ENCODE measurements at places on chromosomes 5 and 9.
A peak's percentile ranks its signal among the peaks of the same experiment; 100 is the strongest.

DNA sequence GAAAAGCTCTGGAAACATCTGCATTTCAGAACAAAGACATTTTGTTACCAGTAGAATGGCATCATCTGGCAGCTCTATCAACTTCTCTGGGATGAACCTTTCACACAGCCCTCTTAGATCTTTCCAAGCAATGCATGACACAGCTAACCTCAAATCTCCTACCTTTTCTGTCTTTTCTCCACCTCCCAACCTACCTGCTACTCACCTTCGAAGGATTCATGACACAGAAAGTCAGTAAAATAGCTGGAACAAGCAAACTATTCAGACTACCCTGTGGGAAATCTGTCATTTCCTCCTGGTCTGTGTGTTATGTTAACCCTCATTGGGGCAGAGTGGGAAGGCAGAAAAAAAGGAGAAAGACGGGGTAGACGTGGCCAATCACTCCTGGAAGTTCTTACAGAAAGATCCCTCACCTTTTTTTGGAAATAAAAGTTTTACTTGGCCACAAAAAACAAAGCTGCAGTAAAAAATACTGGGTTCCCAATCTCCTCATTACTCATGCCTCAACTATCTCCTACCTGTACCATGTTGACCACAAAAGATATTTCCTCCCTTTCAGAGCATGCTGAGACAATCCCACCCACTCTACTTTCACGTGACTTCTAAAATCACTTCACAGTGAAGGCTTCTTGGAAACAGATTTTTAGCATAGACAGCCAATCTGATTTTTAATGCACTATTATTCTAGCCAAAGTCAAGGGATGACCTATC, 362.1 kb upstream of the RFX3 start:
- DNase-seq: no peak

DNA sequence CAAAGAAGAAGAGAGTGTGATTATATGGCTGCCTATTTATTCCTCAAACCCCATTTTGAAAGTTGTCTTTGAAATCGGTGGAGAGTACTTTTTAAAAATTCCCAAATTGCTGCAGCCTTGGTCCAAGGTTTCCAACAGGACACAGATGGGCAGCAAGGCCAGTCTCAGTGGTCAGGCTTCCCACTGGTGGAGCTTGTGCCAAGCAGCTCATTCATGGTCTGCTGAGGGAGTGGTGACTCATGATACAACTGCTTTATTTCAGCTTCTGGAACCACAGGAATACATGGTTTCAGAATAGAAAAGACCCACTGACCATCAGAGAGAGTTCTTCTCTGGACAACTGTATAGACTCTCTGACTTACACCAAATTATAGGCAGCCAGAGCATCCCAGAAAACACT, 673.1 kb upstream of the KLF4 start:
- DNase-seq: peak; percentile 90

GRCh38 chr5:112907166-112907631, 14.8 kb downstream of the REEP5 start:
- no peak for DNase-seq

DNA sequence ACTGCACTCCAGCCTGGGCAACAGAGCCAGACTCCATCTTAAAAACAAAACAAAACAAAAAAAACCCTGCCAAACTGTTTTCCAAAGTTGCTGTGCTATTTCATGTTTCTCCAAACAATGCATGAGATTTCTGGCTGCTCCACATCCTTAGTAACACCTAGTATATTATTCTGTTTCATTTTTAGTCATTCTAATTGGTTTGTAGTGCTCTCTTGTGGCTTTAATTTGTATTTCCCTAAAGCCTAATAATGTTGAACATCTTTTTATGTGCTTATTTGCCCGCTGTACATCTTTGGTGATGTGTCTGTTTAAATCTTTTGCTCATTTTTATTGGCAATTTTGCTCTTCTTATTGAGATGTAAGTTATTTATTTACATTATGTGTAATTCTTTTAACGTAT, 18.4 kb upstream of the TTC1 start:
- DNase-seq: peak; percentile 35

DNA sequence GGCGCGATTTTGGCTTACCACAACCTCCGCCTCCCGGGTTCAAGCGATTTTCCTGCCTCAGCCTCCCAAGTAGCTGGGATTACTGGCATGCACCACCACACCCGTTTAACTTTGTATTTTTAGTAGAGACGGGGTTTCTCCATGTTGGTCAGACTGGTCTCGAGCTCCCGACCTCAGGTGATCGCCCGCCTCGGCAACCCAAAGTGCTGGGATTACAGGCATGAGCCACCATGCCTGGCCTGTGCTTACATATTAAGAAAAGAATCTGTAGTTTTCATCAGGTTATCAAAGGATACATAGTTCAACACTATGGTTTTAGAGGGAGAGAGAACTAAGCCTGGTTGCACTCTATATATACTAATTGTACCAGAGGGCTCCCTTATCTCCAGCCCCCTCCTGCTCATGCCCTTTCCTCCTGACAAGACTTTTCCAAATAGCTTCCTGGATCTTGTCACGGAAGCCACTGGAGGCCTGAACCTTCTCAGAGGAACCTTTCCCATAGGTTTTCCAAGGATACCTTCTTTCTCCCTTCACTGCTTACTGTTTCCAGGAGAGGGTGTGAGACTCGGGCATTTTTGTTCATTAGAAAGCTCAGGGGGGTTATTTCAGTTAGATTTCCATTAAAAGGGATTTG, 53.1 kb downstream of the SLC44A1 start:
- no peak for DNase-seq

GRCh38 chr5:168348084-168348414, 56.6 kb downstream of the WWC1 start:
- no peak for DNase-seq
